ENCODE measurements at places on chromosomes 13 and 19.

DNA sequence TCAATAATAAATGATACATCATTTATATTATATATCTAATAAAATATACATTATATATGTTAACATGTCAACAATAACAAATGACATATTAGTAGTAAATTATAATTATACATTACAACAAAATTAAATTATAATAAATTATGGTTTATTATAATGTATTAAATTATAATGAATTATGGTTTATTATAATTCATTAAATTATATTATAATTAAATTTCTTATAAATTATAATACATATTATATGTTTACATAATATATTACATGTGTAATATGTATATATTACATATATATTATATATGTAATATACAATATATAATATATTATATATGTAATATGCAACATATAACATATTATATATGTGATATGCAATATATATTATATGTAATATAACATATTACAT is 20.5 kb downstream of the C3 start:
- no peak for DNase-seq

DNA sequence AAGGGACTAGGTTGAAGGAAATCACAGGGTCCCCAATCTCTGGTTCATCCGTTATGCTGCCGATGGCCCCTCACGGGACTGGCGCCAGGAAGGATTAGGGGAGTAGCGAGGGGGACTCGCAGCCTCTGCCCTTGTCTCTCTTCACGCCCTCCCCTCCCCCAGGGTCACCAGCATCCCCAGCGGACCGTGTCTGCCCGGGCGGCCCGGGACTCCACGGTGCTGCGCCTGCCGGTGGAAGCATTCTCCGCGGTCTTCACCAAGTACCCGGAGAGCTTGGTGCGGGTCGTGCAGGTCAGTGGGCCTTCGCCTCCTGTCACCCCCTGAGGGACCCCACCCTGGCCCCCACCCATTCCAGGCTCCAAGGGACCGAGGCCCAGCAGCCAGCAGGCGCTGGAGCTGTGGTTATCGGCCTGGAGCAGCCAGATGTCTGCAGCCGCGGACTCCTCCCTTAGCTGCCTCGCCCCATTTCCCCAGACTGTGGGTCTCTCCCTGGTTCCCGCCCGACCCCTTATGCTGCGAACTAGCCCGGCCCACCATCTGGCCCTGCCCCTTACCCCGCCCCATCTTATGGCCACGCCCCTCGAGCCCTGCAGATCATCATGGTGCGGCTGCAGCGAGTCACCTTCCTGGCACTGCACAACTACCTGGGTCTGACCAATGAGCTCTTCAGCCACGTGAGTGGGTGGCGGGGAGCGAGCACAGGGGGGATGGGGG is 5.4 kb downstream of the PNPLA6 start:
- no peak for DNase-seq

DNA sequence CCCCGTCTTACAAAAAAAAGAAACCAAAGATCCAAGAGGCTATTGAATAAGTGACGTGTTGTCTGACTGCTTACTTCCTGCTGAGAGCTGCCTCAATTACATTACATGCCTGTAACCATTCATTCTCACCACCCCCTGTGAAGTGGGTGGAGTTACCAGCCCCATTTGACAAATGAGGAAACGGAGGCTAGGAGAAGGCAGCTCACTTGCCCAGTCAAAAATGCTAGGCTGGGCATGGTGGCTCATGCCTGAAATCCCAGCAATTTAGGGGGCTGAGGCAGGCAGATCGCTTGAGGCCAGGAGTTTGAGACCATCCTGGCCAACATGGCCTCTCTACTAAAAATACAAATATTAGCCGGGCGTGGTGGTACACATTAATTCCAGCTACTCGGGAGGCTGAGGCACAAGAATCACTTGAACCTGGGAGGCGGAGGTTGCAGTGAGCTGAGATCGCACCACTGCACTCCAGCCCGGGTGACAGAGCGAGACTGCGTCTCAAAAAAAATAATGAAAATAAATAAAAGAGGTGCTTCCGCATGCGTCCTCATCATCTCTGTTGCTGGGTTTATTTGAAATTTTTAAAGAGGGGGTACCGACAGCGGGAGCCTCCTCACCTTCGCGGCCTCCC is 499 bp downstream of the LSM7 start:
- DNase-seq = peak; percentile 69

- no peak for DNase-seq
These were observed 42.6 kb downstream of the FGF14 start for GRCh38 chr13:102359264-102359663.

DNA sequence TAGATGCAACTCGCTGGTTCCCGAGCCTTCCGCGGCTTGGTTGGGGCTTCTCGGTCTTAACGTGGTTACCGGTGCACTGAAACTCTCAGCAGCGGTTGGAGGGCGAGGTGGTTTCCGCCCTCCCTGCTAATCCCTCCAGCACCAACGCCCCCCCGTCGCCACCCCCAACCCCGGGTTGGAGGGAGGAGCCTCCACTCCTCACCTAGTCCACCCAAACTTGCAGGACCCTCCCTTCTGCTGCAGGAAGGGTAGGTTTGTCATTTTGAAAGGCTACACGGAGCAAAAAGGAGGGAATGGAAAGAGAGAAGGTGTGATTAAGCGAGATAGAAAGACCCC is 465.0 kb downstream of the ITGBL1 start:
- DNase-seq = no peak

DNA sequence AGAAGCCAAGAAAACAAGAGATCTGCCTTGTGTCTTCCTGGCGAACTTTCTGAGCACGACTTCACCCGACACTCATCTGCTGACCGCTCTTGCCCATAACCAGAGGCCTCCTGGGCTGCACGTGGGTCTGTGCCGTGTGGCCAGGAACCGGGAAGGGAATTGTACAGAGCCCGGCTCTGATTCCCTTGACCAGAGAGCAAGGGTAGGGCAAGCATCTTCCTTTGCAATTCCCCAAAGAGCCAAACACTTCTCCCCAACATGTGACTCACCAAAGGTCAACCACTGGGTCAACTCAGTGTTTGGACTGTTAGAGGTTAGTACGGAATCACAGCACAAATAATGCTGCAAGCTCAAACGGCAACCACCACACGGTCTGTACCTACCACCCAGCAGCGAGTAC is 48.9 kb downstream of the KLF2 start:
- peak; percentile 83 for DNase-seq
